Stimulated activated CD4-positive, alpha-beta T cell treated with anti-CD3 and anti-CD28 coated beads, Interleukin-2, amount 100 ng/mL, for 48 hours (primary cell): ENCODE measurements at places on chromosomes 13 and 19.

GRCh38 chr19:33580026-33580644 is 41.6 kb upstream of the CHST8 start:
- no peak for DNase-seq

- no peak for DNase-seq
These were observed 109.3 kb upstream of the MLNR start for GRCh38 chr13:49110913-49111170.

- no peak for DNase-seq
These were observed 1691.7 kb upstream of the PCDH20 start for GRCh38 chr13:63107179-63107943.

GRCh38 chr19:1177322-1178114 is 3.5 kb upstream of the SBNO2 start:
- DNase-seq = no peak

DNA sequence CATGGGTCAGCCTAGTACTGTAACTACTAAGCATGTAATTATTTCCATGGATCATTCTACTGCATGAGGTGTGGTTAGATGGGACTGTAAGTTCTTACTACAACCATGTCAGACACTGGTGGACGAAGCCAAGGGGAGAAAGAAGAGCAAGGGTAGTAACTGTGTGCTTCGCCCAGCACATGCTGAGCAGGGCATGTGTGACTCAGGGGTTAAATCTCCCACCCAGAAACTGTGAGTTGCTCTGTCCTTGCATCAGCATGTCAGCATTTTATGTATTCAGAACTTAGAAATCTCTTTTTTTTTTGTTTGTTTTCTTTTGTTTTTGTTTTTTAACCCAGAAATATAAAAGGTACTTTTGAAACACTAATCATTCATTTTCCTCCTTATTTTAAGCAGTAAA is 436.6 kb upstream of the KLF12 start:
- DNase-seq = no peak
